ENCODE measurements at places on chromosomes 12 and 14.

DNA sequence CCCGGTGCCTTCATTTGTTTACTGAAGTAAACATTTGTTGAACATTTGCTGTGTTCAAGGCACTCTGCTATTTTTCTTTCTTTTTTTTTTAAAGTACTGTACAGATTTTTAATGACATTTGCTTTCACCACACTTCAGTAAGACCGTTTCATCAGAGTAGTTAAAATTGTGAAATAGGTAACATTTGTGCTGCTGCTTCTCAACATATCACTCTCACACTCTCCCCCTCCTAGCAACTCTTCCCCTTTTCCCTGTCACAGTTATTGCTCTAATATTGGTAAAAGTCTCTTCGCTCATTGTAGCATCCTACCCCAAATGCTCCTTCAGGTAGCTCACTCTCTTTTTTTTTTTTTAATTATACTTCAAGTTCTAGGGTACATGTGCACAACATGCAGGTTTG, 49.6 kb downstream of the SRGAP1 start:
- DNase-seq = no peak

DNA sequence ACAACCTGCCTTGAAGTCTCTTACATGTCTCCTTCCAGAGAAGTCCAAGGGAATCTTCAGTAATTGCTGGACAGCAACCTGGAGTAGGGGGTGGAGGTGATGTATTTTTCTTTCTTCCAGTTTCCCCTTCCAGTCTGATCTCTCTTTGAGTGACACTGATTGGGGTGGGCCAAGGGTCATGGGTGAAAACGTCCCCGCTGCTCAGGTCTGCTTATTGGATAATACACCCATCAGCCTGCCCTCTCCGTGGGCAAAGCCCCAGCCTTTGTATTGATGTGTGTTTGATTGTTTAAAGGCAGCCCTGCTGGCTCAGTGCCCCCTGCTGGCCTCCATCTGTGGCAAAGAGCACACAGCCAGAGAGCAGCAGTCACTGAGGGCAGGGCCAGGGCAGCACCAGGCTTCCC, 35.7 kb upstream of the ATP2A2 start:
- DNase-seq = no peak

DNA sequence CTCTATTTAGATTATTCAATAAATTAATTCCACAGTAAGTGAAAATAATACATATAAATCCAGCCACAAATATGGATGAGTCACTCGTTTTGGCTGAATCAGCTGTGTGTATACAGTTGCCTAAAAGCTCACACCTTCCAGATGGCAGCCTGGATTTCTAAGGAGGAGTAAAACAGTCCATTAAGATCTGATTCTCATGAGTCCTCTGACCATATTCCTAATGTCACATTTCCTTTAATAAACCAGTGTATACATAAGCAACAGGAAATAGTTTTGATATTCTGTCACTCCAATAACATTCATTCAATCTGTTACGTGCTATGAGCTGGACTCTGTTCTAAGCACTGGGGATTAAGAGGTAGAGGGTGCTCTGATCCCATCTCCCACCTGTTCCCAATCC, 21.8 kb downstream of the MDM1 start:
- no peak for DNase-seq

GRCh38 chr12:74984631-74985030, 225.0 kb downstream of the KCNC2 start:
- no peak for DNase-seq

GRCh38 chr12:104310751-104311633, 7.5 kb downstream of the EID3 start:
- DNase-seq = no peak

DNA sequence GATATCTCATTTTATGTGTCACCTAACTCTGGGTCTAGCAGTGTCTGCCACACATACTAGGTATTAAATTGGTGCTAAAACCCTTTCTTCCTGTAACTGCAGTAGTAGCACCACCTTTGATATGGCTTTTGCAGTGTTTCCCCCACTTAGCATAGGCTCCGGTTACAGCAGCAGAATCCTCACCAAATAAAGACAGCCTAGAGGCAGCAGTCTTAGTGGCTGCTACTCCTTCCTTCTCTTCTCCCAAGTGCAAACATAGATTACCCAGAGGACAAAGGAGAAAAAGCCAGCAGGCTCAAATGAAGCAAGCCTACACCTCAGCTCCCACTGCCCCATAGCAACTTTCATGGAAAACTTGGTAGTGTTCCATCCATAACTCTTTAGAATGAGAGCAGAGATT, 30.1 kb upstream of the ABCC9 start:
- no peak for DNase-seq

DNA sequence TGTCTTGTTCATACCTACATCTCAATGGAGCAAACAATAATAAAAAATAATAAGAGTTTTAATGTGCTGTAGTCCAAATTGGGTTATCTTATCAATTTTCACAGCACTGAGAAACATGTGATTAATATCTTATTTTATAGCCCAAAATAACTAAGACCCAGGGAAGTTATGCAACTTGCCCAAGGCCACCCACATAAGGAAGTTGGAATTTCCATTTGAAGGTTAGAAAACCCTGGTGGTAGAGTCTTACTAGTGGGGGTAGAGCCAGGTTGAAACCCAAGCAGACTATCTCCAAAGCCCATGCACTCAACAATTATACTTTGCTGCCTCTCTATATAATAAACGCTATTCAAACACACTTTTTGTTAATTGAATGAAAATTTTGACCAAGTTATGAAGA, 270.0 kb upstream of the CAND1 start:
- DNase-seq = no peak

GRCh38 chr12:132130690-132131089, 13.4 kb downstream of the DDX51 start:
- DNase-seq = no peak

- peak; percentile 54 for DNase-seq
These were observed 65.8 kb downstream of the ITPK1 start for GRCh38 chr14:93049867-93050331.

DNA sequence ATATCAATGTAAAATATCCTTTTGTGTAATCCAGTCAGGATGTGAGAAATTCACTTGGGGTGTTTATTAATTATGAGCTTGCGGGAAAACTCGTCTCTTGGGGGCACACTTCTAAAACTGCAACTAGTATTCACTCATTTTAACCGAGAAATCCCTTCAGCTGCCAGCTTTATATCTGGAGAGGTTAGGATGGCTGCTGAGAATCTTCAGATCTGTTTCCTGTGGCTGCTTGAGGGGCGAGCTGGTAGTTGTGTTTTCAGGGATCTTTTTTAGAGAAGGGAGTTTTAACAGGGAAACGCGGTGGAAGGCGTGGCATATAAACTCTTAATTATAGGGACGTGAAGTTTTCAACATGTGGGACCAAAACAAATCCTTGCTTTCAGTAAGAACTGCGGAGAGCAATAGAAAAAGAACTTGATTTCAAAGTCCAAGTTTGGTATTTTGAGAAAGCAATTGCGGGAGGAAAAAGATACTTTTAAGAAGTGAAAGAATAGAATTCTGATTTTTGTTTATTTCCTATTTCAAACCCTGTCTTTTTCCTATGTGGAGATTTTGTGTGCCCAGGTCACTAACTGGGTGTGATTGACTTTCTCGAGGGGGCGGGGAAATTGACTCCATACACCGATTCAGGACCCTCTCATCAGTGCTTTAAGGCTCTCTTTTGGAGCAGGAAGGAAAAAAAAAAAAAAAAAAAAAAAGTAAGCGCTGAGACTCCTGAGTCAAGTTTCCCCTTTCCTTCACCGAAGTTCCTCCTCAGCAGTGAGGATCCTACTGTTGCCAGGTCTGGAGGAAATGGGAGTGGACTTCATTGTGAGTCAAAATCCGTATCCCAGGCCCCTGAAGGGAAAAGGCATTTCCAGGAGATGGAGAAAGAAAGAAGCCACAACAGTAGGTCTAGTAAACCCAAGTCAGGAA, 1.1 kb downstream of the PPFIBP1 start:
- DNase-seq = no peak
